Smooth muscle cell of the pulmonary artery (primary cell): ENCODE measurements at places on chromosomes 3 and 15. TPM values are rescaled to one million over a fixed set of nuclear protein-coding genes. Genes with fewer than 3 reads are reported as not detected.

C3orf70 gene
- 0.46 and 1.6 TPM in 2 replicates for total RNA-seq

SEMA5B gene
- 0.33 and 0.72 TPM in 2 replicates for total RNA-seq

ISLR2 gene
- total RNA-seq: 0.07 and 0.10 TPM in 2 replicates

FOXB1 gene
- not detected in 2 replicates for total RNA-seq

ARPP21 gene
- total RNA-seq: 2.4 and 3.3 TPM in 2 replicates

SNX22 gene
- total RNA-seq: 0.10 and 0.13 TPM in 2 replicates

CTXN2 gene
- total RNA-seq: not detected in 2 replicates

CFAP44 gene
- total RNA-seq: 4.2 and 5.3 TPM in 2 replicates

HRG gene
- total RNA-seq: not detected in 2 replicates

CFAP92 gene
- 0.13 TPM in 1 of 2 replicates, not detected in the other for total RNA-seq

CLPX gene
- total RNA-seq: 36.2 and 36.8 TPM in 2 replicates

PLAAT1 gene
- not detected in 2 replicates for total RNA-seq

CX3CR1 gene
- total RNA-seq: under 0.01 TPM in 1 of 2 replicates, not detected in the other

RASGRP1 gene
- total RNA-seq: 1.1 and 5.1 TPM in 2 replicates

SAMMSON gene
- not detected in 2 replicates for total RNA-seq
